ENCODE measurements at places on chromosomes 5 and 9. TPM values are rescaled to one million over a fixed set of nuclear protein-coding genes. Genes with fewer than 3 reads are reported as not detected.

The TAF11L5 gene
- not detected for total RNA-seq

The UBAP2 gene
- total RNA-seq: 18.0 TPM

The SH3GL2 gene
- not detected for total RNA-seq

The GRXCR2 gene
- total RNA-seq: not detected

The ARID3C gene
- total RNA-seq: 0.34 TPM

The IFNA13 gene
- total RNA-seq: not detected

The FAM169A gene
- total RNA-seq: not detected

The SPATA24 gene
- total RNA-seq: 1.5 TPM

The PCDHB9 gene
- 0.56 TPM for total RNA-seq

The PRDM9 gene
- not detected for total RNA-seq

The TYRP1 gene
- not detected for total RNA-seq

The HTR1A gene
- total RNA-seq: not detected

The SPAG8 gene
- total RNA-seq: 1.4 TPM

The HTR4 gene
- 0.44 TPM for total RNA-seq

The OR1Q1 gene
- not detected for total RNA-seq

The HARS2 gene
- 21.3 TPM for total RNA-seq

The GDF9 gene
- total RNA-seq: not detected

The MZB1 gene
- not detected for total RNA-seq

The PCSK5 gene
- total RNA-seq: 6.0 TPM

The MCTP1 gene
- total RNA-seq: 1.9 TPM

The FAM221B gene
- total RNA-seq: not detected

The SHLD3 gene
- 3.7 TPM for total RNA-seq

The FBXW2 gene
- 25.6 TPM for total RNA-seq
